ENCODE measurements at places on chromosomes 2 and 18.
A peak's percentile ranks its signal among the peaks of the same experiment; 100 is the strongest.

GRCh38 chr2:200765139-200765951 lies 46.4 kb upstream of the BZW1 start:
- no peak for DNase-seq

DNA sequence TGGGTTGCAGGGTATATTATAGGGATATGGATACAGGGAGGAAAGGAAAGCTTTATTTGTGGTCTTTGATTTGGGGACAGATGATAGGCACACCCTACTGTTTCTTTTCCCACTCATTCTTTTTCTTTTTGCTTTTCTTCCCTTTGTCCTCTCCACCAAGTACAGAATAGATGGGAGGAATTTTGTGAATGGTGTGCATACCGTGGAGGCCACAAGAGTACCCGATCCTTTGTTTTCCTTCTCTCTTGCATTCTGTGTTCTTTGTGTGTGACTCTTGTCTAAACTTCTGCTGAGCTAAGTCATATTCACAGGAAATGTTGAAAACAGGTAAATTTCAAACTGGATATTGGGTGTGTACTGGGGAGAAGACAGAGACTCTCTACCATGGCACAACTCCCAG lies 321.4 kb upstream of the SLC8A1 start:
- no peak for DNase-seq

DNA sequence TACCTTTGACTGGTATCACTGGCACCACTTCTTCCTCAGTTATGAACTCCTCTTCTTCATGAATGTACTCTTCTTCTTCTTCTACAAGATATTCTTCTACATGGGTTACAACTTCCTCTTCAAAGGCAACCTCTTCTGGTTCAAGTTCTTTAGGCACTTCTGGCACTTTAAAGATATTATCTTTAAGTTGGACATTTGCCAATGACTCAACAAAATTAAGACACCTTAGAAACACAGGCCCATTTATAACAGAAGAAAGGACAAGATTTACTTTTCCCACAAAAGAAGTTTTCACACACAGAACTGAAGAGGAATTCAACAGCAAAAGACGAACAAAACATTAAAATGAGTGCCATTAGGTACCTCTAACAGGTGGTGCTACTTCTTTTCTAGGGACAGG lies 127.3 kb downstream of the TTN start:
- DNase-seq: no peak

DNA sequence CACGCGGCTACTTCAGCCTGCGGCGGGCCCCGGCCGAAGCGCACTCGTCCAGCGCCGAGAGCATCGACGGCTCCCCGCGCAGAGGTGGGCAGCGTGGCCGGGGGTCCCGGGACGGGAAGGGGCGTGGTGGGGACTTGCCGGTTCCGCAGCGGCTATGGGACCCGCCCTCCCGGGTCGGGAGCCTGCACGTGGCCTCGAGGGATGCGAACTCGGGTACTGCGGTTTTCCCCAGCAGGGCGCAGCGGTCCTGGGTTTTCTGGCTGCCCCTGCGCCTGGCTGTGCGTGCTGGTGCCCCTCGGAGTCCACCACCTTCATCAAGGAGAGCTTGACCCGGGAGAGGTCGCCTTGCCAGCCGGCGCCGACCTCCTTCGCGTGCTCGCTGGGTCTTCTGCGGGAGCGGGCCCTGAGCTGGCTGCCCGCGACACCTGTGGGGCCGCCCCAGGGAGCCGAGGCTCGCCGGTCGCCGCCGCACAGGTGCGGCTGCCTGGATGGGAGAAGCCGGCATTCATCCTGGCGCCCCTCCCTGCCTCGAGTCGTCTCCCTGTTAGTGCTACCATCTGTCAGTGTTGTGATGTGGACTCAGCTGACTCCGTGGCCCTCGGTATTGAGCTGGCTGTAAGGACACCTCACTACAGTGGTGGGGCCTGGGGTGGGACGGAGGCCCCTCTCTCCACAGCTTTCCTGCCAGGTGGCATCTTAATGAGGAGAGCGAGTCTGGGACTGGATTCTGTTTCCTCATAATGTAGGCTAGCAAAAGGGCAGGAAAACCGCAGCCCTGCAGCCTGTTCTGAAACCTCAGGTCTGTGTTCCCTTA lies 177.3 kb downstream of the AGAP1 start:
- no peak for DNase-seq

DNA sequence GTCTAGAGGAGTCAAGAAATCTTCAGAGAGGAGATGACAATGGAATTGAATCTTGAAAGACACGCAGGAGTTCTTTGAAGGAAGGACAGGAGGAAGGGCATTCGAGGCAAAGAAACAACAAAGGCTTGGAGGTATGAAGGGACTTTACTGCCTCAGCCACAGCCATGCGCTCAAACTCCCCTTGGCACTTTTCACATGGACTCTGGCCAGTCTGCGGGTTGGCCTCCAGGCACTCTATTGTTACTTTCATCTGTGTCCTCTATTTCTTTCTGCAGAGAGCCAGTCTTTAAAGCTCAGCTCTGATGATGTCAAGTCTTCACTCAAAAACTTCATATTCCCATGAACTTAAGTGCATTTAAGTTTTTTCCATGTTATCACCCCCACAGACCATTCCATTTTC lies 95.4 kb downstream of the ZAP70 start:
- no peak for DNase-seq

DNA sequence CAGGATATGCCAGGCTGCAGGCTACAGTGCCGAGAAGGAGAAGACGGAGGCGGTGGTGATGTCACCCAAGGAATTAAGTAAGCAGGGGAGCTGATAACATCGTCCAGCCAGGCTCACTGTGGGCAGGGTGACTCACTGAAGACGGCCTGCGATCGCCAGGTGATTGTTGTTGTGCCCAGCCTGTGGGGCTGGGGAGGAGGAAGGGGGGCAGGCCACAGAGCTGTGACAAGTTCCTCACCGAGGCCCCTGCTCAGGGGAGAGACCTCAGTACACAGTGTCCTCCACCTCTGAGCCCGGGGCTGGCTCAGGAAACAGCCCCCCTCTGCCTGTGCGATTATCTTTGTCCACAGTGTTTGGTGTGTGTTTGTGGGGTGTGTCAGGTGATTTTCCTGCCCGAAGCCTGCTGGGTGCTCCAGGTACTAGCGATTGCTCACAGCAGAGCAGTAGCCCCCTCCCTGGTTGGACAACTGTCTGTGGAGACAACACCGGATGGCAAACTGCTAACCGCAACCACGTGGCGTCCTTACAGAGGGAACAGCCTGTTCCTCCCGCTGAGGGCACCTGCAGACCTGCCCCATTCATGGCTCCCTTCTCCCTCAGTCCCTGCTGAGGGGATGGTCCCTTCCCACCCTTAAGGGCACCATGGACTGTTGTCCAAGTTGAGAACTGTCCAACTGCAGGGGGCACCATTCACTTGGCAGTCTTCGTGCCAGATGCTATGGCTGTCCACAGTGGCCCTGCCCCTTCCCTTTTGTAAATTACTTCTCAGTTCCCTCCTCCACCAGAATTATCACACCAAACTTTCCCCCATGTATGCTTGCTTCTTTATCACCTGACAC lies 95.1 kb downstream of the ZFP36L2 start:
- DNase-seq: peak; percentile 98

- no peak for DNase-seq
Measured at GRCh38 chr2:155961641-155962040, 370.9 kb downstream of the NR4A2 start.

DNA sequence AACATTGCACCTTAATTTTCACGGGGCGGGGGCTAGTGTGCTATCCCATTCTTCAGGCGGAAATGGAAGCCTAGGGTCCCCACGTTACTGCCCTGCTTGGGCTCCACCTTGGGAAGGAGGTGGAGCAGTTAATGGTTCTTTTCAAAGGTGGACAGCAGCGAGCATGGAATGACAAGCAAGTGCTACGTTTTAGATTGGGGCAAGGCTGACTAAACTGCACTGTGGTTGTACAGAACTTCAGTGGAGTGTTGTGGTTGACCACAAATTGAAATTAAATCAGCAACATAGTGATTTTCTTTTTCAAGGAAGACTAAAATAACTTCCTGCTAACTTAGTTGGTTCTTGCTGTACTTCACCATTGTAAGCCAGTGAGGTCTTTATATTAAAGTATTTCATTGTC lies 47.0 kb downstream of the CHRNA1 start:
- DNase-seq: no peak

GRCh38 chr2:151102226-151102625 lies 159.4 kb downstream of the RBM43 start:
- no peak for DNase-seq

DNA sequence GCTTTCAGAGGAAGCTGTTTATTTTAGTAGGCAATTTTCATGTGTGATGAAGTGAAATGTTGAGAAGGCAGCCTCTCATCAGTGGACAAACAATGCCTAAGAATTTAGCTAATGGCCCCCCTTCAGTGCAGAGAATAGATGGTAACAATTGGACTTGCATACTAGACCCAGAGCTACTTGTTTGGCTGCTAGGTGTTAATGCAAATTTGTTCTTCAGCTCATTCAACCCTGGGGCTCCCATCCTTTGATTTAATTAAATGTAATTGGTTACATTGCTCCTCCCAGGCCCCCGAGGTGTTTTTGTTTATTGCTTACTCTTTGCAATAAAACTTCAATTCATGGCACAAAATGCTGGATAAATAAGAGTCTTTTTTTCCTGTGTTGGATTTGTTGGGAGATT lies 68.6 kb downstream of the CAMKMT start:
- no peak for DNase-seq
